ENCODE measurements at places on chromosomes 12 and 14. TPM values are rescaled to one million over a fixed set of nuclear protein-coding genes. Genes with fewer than 3 reads are reported as not detected.

The XPOT gene
- 58.2 TPM for total RNA-seq

GRCh38 chr12:132806857-132807256, 21.8 kb downstream of the GOLGA3 start:
- no peak overlapping the region for H3K4me3 ChIP-seq
- H3K27ac ChIP-seq, result no peak overlapping the region
- no peak for DNase-seq
- no peaks in the 10 kb centered on the region for H3K27me3 ChIP-seq
- no peaks in the 10 kb centered on the region for H3K4me1 ChIP-seq

The C12orf54 gene
- not detected for total RNA-seq

The KSR2 gene
- total RNA-seq, result 0.05 TPM

GRCh38 chr12:39278426-39278825, 164.5 kb downstream of the KIF21A start:
- no peak overlapping the region for H3K27ac ChIP-seq
- DNase-seq, result no peak
- H3K36me3 ChIP-seq, result no peaks in the 10 kb centered on the region

GRCh38 chr12:75334384-75335030, at the start of gene GLIPR1L1:
Gene GLIPR1L1, plus strand, starts transcription at chr12:75334670. Its CDS starts 59 bp downstream, at chr12:75334729.
- peak; percentile 61 for DNase-seq
- H3K4me3 ChIP-seq, result peak within 1 kb of the TSS; percentile 84
- no peak within 1 kb of the TSS for H3K27ac ChIP-seq
- peaks cover 15% of the 10 kb centered on the region for H3K4me1 ChIP-seq
- H3K27me3 ChIP-seq, result peaks cover 15% of the 10 kb centered on the region
- no peaks in the 10 kb centered on the region for H3K36me3 ChIP-seq

- DNase-seq, result no peak
- peak overlapping the region; percentile 81 for H3K4me3 ChIP-seq
- peaks cover 8% of the 10 kb centered on the region for H3K4me1 ChIP-seq
These were observed 14.7 kb downstream of the NKX2-1 start for GRCh38 chr14:36505181-36505815.

DNA sequence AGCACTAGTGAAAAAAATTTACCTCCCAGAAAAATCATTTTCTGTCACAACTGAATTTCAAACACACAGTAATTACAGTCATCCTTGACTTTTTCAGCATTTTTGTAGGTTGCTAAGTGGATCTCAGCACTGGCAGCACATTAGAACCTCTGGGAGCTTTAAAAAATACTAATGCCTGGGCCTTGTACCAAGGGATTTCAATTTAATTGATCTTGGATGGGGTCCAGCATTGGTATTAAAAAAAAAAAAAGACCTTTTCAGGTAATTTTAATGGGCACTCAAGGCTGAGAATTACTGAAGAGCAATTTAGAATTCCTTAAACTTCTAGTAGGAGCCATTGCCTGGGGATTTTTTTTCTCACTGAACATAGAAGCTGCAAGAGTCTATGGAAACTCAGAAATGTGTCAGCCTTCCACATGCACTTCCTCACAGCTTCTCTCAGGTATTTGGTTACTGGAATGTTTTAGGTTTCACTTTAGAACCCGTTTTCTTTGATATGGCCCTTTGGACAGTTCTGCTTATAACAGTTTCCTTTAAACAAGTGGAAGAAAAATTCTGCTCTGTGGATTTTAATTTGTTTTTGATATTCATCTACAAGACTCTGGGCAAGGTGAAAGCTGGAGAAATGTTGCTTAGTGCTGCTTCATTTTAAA, 88.5 kb upstream of the DACT1 start:
- peaks cover 4% of the 10 kb centered on the region for H3K4me1 ChIP-seq
- no peak overlapping the region for H3K27ac ChIP-seq
- no peaks in the 10 kb centered on the region for H3K27me3 ChIP-seq

DNA sequence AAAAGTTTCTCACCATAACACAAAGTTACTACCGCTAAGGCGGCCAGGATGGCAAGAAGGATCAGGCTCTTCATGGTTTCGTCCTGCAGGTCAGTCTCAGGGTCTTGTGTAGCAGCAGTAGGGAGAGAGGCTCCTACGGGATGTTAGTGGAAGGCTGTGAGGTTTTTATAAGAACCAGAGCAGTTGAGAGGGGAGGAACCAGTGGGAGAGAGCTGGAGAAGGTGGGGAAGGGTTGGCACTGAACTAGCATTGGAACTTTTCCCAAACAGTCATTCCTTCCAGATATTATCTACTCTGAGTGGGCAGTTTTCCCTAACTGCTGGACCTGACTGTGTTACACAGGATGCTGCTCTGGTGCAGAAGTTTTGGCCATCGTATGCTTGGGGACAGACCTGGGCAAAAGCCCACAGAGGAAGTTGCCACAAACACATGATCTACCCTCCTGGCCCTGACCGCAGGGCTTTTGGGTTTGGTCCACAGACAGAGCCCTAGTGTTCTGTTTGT, at the start of gene MGP:
TSS of gene MGP (minus strand) at position 137 of the 504 bp plus-strand sequence. CDS start at position 74, 63 bp downstream.
- H3K27me3 ChIP-seq, result peaks cover 22% of the 10 kb centered on the region
- DNase-seq, result no peak
- peak within 1 kb of the TSS; percentile 67 for H3K4me3 ChIP-seq
- peaks cover 5% of the 10 kb centered on the region for H3K36me3 ChIP-seq
- H3K27ac ChIP-seq, result peak within 1 kb of the TSS; percentile 78
- peaks cover 13% of the 10 kb centered on the region for H3K4me1 ChIP-seq

- no peaks in the 10 kb centered on the region for H3K36me3 ChIP-seq
- no peaks in the 10 kb centered on the region for H3K4me1 ChIP-seq
- no peak overlapping the region for H3K4me3 ChIP-seq
- H3K27me3 ChIP-seq, result no peaks in the 10 kb centered on the region
- no peak overlapping the region for H3K27ac ChIP-seq
These were observed 44.7 kb upstream of the CEP83 start for GRCh38 chr12:94504386-94504785.

DNA sequence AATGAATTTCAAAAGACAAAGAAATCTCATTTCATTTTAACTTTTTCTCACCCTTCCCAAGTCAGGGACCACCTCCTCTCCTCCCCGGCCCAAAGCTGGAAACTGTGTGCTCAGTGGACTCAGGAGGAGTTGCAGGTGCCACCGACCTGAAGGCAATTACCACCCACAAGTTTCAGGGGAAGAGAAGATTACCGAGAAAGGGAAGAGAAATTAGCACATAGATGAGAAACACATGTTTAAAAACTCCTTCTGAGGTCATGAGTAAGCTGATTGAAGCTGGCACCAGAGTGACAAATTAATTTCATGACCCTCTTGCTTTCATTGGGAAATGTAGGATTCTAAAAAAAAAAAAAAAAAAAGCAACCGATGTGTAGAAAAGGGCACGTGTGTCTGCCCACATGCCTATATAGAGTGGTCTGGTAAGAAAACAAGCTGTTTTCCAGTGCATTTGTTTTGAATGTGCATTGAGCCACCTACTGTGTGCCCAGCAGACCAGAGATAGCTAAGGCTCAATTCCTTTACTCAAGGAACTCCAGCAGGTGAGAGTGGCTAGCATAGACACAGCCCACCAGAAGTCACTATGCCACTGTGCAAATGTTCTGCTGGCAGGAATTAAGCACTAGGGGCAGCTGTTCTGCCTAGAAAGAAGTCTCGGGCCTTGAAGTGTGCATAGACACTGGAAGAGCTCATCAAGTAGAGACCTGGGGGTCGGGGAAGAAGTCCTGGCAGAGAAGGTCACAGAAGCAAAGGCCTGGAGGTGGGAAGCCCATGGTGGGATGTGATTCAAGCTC, 30.5 kb downstream of the DPF3 start:
- H3K4me3 ChIP-seq, result no peak overlapping the region
- H3K4me1 ChIP-seq, result peaks cover 6% of the 10 kb centered on the region
- H3K27ac ChIP-seq, result no peak overlapping the region
- peaks cover 6% of the 10 kb centered on the region for H3K36me3 ChIP-seq
- peaks cover 19% of the 10 kb centered on the region for H3K27me3 ChIP-seq
- DNase-seq, result no peak

GRCh38 chr14:36900846-36901245, 239.2 kb downstream of the PAX9 start:
- no peak overlapping the region for H3K4me3 ChIP-seq
- no peaks in the 10 kb centered on the region for H3K27me3 ChIP-seq
- no peak overlapping the region for H3K27ac ChIP-seq
- H3K36me3 ChIP-seq, result no peaks in the 10 kb centered on the region
